ENCODE measurements at places on chromosomes 16 and 17.

DNA sequence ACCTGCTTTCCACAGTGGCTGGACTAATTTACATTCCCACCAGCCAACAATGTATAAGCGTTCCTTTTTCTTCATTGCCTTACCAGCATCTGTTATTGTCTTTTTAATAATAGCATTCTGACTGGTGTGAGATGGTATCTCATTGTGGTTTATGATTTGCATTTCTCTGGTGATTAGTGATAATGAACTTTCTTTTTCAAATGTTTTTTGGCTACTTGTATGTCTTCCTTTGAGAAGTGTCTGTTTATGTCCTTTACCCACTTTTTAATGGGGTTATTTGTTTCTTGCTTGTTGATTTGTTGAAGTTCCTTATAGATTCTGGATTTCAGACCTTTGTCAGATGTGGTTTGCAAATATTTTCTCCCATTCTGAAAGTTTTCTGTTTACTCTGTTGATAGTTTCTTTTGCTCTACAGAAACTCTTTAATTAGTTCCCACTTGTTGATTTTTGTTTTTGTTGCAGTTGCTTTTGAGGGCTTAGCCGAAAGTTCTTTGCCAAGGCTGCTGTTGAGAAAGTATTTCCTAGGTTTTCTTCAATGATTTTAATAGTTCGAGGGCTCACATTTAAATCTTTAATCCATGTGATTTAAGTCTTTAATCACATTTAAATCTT lies 26.8 kb downstream of the ITGAM start:
- DNase-seq: no peak

DNA sequence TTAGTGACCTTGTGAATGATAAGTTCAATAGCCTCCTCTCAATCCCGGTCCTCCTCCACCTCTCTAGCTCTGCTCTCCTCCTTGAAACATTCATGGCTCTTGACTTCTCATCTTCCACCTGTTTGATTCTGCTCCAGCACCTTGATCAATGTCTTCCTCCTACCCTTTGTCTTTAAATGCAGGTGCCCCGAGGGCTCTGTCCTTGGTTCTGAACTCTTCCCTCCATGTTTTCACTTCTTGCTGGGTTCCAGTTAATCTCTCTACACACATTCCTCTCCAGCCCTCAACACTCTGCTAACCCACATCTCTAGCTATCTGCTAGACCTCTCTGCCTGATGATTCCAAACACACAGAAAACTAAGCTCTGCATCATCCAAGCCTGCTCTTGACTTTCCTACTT lies 13.4 kb downstream of the CD300E start:
- DNase-seq: no peak

DNA sequence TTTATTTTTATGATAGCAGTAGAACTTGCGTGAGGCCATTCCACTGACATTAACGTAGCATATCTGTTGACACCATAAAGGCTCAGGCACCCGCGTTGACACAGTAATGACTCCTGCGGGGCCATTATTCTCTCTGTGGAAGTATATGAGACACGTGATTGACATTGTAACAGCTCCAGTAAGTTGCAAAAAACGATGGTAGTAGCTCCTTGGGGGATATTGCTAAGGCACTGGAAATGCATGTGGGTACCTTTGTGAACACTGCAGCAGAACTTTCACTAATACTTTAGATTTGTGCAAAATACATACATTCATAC lies 918.8 kb upstream of the CDH8 start:
- DNase-seq: no peak

DNA sequence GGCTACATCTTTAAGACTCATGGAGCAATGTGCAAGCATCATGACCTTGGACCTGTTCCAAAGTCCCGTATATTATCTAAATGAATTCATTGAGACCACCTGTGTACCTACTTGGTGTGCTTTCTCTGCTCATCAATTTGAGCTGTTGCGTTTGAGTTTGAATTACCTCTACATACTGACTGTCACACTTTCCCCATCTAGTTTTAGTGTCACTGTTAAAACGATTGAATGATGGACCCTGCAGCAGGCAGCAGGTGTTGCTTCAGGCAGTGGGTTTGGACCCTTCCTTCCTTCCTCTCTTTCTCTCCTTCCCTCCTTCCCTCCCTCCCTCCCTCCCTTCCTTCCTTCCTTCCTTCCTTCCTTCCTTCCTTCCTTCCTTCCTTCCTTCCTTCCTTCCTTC lies 33.9 kb upstream of the ZKSCAN2 start:
- DNase-seq: no peak

DNA sequence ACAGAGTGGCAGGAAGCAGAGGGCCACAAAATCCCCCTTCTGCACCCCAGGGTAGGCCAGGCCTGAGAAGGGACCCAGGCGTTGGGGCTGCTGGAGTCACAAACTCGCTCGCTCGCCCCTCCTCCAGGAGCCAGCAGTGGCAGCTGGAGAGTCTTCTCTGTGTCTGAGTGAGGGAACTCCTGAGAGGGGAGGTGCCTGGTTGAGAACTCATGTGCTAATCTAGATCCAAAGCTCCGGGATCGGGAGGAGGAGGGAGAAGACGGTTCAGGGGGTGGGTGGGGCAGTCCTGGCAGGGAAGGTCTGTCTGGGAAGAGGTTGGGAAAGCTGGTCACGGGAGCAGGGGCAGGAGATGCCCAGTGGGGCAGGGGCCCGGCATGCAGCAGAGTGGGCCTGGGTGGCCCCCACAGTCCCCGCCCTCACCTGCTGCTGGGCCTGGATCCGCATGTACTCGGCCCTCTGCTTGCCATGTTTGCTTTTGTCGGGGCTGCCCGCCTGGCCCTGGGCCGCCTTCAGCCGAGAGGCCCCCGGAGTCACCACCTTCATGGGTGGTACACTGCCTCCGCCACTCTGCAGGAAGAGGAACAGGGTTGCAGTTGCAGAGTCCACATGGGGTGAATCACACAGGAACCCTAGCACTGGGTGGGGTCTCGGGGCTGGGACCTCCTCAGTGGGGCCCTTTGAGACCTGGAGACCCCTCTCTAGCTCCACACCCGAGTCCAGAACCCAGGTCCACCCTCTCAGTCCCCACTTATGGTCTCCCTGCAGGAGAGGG lies 62.2 kb downstream of the SRCIN1 start:
- DNase-seq: no peak

- DNase-seq: no peak
Measured at GRCh38 chr17:82000803-82001570, 21.7 kb downstream of the CENPX start.

DNA sequence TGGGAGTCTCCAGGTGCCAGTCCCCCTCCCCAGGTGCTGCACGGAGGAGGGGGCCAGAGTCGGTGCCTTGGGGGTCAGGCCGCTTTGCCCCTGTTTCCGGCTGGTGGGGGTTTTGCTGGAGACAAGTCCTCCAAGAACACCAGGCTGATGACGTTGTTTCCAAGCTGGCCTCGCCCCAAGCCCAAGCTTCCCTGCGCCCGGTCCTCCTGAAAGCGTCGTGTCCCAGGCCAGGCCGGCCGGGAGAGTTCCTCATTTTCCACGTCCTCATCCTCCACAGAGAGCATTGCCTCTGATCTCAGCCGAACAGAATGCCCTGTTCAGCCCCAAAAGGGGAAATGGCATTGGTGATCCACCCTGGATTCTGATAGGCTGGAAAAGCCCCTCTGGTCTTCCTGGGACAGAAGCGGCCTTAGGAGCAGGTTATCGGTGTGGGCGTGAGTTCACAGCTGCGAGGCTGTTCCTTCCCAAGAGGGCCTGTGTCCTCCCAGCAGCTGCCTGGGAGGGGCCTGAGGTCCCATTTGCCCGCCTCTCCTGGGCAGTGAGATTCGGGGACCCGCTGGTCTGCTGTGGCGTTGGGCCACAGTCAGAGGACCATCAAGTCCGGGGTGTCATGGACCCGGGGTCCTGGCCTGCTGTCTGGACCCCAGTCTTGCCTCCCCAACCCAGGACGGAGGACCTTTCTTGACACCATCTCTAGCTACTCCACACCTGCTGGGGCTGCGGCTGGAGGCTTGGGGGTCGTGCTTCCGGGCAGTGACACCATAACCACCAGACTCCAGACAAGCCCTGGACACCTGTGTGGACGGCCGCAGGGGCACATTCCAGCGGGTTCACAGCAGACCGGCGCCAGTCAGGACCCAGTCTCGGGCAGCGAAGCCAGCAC lies 7.1 kb downstream of the SOX8 start:
- DNase-seq: no peak

DNA sequence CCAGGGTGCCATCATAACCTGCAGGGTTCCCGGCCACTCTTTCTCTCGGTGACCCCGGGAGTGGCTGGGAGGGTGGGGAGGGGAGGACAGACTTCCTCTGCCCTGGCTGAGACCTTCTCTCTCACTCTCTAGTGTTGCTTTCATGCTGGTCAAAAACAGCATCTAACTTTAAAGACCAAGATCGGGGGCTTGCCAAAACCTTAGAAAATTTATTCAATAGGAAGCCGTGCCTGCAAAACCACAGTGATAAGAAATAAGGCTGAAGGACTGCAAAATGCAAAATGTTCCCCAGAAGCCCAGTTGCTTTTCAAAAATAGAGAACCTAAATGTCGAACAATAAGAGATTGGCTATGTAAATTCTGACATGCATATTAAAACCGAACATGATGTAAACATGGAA lies 344.0 kb downstream of the FOXL1 start:
- DNase-seq: no peak

DNA sequence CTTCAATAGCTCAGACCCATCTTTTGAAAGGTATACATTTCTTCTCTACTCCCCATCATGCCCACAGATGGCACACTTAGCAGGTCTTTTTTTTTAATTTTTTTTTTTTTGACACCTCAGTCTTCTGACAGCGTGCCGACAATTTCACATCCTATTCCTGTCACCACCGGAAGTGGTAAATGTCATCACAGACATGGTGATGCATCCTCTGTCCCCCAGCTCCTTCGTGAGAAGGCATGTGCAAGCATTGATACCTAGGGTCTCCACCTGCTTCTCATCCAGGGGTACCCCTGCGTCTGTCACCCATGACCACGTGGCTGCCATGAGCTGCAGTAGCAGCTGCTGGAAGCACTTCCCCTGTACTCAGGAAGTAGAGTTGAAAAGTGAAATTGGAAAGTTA lies 35.6 kb downstream of the ELAC2 start:
- no peak for DNase-seq

DNA sequence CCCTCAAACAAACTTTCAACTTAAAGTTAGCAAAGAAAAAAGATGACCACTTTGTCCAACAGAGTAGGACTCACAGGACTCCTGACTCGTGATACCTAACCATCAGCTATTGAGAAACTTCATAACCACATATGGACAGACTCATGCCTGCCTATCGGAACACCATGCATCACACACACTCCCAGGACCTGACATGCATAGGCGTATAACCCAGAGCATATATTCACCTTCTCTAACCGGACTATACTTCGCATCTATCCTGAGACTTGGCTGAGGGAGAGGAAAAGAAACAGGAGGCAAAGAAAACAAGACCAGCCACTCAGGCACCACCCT lies 2.2 kb downstream of the PIP4K2B start:
- no peak for DNase-seq

- DNase-seq: peak; percentile 47
Measured at GRCh38 chr16:50193594-50193993, 40.5 kb downstream of the TENT4B start.

- peak; percentile 43 for DNase-seq
Measured at GRCh38 chr16:1543085-1543896, 9.8 kb downstream of the TMEM204 start.

- no peak for DNase-seq
Measured at GRCh38 chr16:15966420-15966819, 17.0 kb downstream of the ABCC1 start.

DNA sequence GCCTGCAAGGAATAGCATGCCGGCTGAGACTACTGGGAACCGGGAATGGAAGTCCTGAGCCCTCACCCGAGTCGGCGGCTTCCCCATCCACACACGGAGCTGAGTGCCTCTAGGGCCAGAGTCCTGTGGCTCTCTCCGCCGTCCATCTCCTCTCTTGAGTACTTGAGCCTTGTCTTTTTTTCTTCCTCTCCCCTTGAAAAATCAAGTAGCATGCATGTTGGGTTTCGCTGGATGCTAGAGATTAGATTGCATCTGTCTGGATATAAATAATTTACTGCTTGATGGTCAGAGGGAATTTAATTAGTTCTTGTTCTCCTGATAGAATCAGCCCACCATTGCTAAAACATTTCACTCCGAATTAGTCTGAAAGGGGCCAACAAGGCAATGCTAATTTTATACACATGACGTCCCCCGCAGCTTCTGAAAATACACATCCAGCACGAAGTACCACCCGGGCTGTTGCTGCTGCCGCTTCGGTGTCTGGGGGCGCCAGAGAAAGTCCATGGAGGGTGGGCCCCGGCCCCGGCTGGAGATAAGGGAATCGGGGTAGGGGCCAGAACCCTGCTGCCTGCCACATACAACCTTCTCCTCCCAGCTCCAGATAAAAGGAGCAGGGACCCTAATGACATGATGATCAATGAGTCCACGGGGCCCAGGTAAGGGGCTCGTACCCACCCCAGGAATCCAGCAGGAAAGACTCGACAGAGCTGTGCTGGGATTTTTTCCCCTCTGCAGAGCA lies 48.5 kb downstream of the RBFOX3 start:
- peak; percentile 20 for DNase-seq

All from thyroid gland (tissue), 4 donors.